ENCODE measurements at places on chromosomes 13 and 19.

DNA sequence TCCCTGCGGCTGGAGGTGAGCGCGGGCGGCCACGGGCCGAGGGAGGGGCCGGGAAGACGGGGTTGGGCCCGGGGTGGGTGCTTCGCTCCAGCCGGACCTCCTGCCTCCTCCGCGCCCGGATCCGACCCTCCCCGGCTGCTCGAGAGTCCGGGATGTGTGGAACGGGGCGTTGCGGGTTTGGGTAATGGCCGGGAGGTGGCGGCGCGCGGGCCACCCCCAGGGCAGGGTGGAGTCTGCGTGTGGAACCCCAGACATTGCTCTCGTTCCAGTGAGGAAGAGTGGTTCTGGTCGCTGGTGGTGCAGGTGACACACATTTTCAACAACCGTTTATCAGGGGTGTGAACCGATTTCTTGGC lies 38.8 kb downstream of the ARHGEF7 start:
- no peak for DNase-seq

DNA sequence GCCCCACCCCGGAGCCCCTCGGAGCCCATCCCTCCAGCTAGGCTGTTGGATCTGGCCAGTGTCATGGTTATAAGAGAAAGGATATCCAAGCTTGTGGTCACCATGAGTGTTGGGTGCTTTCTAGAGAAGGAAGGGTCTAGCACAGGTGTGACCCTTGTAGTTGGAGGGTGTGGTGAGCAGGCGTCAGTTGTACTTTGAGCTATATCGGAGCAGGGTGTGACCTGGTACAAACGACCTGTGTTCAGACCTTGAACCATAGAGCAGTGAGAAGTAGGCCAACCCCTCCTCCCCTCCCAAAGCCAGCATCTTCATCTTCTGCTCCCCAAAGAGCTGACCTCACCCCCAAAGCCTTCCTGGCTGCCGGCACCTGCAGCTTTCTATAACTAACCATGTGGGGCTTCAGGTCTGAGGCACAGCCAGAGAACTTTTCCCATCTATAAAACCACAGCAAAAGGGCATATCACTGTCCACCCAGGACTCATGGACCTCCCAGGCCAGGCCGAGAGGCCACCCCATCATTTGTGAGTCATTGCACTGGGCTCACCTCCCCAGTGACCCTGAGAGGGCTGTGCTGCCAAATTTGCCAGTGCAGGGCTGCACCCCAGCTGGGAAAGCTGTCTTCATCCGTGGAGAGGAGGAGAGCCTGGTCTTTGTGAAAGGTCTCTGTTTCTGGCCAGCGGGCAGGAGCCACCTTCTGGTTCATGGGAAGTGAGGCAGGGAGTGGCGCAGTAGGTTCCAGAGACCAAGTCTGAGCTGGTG lies 14.2 kb downstream of the RAB8A start:
- DNase-seq: no peak

- DNase-seq: no peak
These were observed 16.1 kb downstream of the CARD8 start for GRCh38 chr19:48239582-48240141.

- no peak for DNase-seq
These were observed 441.6 kb downstream of the TDRD3 start for GRCh38 chr13:60838581-60838980.

DNA sequence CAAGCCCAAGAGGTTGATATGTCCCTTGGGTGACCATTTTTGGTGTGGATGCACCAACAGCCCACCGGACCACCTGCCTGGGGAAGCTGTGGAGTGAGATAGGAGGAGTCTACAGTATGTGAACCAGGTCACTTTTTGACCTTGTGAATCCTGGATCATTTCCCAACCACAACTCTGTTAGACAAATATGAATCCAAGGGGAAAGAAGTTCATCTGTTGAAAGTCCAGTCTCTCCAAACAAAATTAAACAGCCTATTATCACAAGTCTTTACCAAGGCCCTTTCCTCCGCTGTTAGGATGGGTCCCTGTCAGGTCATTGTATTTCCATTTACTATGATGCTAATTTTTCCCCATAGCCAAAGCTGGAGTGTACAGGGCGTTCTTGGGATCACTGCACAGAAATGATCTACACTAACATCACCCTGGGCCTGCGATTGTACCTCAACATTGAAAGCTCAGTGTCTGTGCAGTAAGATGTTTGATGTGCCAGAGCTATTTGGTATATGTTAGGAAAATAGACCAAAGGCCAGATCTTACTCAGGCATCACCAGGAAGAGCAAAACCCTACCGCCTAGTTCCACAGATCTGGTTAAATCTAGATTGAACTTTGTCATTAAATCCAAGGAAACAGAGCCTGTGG lies 117.1 kb downstream of the STARD13 start:
- DNase-seq: no peak

- no peak for DNase-seq
These were observed 28.5 kb upstream of the RBM26 start for GRCh38 chr13:79434556-79434955.

DNA sequence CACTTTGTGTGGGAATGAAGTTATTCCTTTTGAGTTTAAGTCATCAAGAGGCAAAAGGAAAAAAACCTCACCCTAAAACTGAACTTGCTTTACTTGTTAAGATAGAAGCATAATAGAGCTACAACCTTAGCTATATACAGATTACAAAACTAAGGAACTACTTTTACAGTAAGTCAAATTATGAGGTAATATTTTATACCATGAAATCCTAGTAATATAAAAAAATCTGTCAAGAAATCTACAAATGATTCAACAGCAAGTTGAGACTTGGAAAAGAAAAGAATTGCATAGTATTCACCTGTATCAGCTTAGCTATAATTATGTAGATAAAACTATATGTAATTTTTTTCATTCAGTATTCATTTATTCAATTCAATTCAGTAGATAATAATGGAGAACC lies 335.3 kb downstream of the KLF5 start:
- no peak for DNase-seq

- no peak for DNase-seq
These were observed 13.1 kb upstream of the HIF3A start for GRCh38 chr19:46283771-46284170.
